ENCODE measurements at places on chromosomes 7 and 10. TPM values are rescaled to one million over a fixed set of nuclear protein-coding genes. Genes with fewer than 3 reads are reported as not detected.

The ANLN gene
- 1.4 TPM for polyA plus RNA-seq

The NKX1-2 gene
- not detected for polyA plus RNA-seq

The ATAD1 gene
- 30.7 TPM for polyA plus RNA-seq

The KCP gene
- 0.42 TPM for polyA plus RNA-seq

The TBC1D12 gene
- 8.6 TPM for polyA plus RNA-seq

The CCL26 gene
- 1.1 TPM for polyA plus RNA-seq

DNA sequence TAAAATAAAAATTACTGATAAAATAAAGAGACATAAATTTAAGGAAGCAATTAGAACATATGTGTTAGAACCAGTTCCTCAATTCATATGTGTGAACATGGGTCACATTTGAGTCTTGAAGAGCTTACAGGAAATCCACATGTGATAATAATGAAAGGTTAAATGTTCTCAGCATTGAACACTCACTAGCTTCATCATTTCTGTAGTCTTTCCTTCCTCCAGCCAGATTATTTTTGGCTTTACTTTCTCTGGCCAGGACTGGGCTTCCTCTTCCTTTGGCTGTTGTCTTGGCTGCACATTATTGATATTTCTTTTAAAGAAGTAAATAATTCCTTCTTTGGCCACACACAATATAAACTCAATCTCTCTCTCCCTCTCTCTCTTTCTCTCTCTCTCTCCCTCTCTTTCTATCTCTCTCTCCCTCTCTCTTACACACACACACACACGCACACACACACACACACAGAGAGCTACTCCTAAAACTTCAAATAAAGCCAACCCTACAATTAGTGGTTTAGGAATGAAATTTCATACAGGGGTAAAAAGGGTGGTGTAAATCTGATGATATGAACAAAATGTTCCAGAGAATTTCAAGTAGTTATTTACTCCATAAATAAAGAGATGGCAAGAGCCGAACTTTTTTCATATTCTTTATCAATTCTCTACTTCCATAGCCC lies 171.2 kb downstream of the REEP3 start:
- no peak for DNase-seq

DNA sequence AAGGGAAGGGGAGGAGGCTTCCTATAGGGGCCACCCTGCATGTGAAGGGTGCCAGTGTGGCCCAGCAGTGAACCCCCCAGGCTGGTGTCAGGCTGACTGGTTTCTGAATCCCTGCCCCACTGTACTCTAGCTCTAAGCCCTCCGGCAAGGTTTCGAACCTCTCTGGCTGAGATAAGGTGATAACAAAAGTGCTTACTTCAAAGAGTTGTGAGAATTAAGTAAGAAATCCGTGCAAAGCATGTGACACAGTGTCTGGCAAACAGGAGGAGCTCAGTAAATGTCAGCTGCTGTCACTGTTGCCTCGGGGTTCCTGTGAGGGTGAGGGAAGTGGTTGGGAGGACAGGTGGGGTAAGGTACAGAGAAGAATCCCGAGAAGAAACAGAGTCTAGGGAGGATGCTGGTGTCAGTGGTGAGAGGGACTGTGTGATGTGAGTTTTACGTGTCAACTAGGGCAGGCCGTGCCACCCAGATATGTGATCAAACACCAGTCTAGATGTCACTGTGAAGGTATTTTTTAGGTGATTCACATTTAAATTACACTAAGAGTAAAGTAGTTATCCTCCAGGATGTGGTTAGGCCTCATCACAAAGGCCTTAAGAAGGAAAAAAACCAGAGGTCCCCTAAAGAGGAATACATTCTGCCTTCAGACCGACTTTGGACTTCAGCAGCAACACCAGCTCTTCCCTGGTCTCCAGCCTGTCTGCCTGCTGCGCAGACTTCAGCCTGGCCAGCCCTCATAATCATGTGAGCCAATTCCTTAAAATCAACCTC lies 64.4 kb downstream of the BPGM start:
- DNase-seq = no peak

GRCh38 chr10:125010362-125010761 lies 68.4 kb downstream of the ZRANB1 start:
- no peak for DNase-seq

GRCh38 chr7:13563680-13564079 lies 425.8 kb downstream of the ETV1 start:
- no peak for DNase-seq

DNA sequence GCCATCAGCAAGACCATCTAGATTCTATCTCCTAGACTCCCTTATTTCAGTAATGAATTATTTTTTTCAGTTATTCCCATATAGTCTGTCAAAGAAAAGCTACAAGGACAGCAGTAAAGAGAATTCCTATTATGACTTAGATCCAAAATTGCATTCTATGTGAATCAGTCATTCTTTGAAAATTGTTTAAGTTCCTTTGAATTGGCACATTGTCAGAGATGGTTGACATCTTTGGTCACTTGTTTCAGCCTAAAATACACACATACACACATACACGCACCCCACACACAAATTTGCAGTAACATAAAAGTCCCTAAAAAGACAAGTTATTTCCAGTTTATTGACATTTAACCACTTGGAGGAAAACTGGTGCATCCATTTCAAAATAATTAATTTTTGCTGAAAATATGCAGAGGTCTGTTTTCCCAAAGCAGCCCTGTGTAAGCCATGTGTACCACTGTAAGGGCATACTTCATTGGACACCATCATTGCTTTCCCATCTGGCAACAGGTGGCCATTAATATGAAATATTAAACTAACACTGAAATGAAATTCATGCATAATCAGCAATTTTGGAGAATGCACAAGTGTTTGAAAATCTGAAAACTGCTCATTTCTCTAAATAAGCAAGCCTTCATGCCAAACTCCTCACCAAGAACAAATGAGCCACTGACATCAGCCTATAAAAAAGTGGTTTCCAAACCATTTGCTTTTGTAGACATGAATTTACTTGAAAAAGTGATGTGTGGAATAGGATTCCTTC lies 121.7 kb upstream of the COL1A2 start:
- no peak for DNase-seq

DNA sequence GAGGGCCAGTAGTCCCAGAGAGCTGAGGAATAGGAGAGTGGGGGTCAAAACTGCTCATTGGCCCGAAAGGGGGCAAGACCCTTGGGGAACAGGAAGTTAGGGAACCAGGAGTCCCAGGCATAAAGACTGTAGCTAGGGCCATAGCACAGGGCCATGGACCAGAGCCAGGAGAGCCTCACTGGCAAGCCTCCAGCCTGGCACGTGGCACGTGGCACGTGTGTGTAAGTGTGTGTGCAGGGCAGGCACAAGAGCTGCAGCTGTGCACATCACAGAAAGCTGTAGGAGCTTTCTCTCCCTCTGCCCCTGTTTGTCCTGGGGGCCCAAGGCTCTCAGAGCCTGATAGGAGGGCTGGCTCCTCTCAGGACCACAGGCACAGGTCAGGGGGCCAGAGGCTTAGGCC lies 47.8 kb upstream of the SLF2 start:
- DNase-seq = no peak

DNA sequence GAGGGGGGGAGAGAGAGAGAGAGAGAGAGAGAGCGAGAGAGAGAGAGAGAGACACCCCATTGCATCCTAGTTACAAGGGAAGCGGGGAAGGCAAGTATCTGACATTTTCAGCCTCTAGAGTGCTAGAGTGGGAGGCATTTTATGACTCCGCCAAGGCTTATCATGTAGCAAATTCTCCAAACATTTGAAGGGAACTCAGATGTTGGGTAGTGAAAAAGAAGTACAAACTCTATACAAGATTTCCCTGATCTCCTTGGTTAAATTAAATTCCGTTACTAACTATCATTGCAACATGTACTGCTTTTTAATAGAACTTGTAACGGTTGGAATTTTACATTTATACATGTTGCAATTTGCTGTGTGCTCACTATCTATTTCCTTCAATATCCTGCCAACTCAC lies 83.4 kb upstream of the FAM3C start:
- no peak for DNase-seq

DNA sequence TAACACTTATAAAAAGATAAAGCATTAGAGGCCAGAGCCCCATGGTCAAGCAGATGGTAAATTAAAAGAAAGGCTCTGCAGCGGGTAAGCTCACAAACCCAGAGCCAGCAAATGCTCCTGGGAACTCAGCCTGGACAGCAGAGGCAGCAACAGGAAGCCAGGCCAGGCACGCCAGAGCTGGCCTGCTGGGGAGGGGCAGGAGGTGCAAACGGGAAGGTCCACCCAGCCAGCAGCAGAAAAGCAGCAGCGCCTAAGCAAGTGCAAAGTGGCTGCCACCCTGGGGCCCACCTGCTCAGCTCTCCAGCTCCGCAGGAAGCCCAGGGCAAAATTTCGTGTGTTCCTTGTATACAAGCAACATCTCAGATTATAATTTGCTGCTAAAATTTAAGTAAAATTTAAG lies 82.7 kb upstream of the GPR22 start:
- no peak for DNase-seq

- DNase-seq = peak; percentile 50
Measured at GRCh38 chr7:91556956-91557650, 292.9 kb downstream of the FZD1 start.

- DNase-seq = no peak
Measured at GRCh38 chr10:125153703-125154490, 6.5 kb downstream of the CTBP2 start.

GRCh38 chr7:66267249-66267648 lies 62.1 kb downstream of the TPST1 start:
- peak; percentile 26 for DNase-seq

DNA sequence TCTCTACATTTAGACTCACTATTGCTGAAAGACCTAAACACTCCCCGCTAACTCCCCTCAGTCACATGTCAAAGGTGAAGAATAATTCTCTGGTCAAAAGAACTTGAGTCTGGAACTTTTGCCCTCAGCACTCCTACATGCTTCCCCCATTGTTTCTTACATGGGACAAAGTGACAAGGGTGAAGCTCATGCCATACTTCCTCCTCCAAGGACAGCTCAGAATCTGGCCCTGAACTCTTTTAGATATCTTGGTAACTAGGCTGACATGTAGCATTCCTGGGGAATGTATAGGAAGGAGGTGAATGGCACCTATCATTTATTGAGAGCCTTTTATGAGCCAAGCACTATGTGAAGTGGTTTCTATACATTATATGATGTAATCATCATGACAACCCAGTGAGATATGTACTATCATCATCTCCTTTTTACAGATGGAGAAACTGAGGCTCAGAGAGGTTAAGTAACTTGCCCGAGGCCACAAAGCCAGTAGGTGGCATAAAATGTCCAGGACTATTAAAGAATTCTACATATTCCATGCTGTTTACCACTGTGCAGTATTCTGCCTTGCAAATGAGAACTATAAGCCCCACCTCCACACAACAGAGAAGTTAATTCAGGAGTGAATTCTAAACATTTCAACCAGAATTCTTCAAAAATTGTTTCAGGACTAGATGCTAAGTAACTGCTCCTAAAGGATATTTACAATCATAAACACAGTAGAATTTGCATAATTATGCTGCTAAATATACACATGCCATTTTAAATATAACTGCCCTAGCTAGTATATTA lies 246.6 kb downstream of the ARHGAP21 start:
- DNase-seq = no peak

DNA sequence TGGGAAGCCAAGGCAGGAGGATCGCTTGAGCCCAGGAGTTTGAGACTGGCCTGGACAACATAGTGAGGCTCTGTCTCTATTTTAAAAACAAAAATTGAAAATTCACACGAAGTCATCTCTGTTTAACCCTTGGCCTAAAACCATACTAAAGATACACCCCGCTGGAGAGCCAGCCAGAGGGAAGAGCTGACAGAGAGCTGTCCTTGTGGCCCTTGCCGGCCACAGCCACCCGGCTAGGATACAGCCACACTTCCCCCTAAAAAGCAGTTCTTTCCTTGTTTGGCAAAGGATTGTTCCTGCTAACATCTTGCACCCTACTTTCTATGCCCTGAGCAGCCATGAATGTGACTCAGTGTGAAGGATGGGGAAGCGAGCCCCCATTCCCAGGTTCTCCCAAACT lies 49.6 kb downstream of the SH3PXD2A start:
- DNase-seq = no peak

- no peak for DNase-seq
Measured at GRCh38 chr7:157723205-157723604, 386.4 kb downstream of the DNAJB6 start.

GRCh38 chr10:61397175-61397986 lies 55.8 kb downstream of the TMEM26 start:
- no peak for DNase-seq

DNA sequence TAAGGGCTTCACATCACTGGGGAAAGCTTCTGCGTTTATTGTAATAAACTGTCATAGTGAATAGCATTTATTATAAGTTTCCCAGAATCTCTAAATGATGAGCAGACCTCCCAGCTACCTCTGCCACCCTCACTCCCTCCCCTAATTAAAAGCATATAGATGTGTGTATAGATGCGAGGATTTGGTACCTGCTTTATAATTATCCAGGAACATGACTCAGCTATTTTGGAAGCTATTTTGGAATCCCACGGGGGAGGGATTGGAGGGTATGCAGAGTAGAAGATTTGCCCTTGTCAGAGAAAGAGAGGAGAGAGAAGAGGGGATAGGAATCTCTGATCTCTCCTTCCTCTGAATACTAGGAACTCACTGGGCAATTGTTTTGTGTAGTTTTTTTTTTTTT lies 455.3 kb downstream of the ADRA2A start:
- no peak for DNase-seq

- DNase-seq = no peak
Measured at GRCh38 chr7:96023387-96023786, 251.0 kb downstream of the DYNC1I1 start.

DNA sequence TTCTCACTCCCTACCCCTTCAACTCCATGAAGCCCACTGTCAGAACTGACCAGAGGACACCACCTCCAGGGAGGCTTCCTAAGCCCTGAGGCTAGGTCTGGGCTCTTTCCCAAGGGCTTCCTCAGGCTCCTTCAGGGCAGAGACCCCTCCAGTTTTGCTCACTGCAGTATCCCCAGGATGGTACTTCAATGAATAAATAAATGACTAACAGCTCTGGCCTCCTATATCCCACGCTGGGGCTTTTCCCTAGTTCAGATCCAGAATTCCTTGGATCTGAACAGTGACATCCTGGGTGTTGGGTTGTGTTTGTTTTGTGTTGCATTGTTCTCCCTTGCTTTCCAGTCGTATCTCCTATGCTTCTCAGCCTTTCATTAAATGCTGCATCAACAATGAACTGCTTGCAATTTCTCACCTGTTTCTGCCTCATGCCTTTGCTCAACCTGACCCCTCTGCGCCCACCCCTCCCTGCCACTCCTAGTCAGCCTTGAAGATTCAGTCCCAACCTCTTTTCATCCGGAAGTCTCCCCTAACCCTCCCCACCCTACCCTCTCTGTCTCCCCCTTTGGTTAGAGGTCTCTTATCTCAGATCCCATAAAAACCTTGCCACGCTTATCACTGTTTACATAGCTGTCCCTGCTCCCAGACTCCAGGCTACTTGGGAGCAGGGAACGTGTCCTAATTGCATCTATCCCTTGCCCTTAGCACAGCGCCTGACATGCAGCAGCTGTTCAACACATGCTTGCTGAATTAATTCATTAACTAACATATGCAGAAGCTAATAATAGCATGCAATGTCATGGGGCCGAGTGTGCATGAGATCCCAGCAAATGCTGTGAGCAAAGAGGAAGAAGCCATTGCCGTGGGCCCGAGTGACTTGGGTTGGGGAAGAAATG lies 41.7 kb downstream of the PPP1R3C start:
- peak; percentile 63 for DNase-seq

GRCh38 chr7:3673524-3673923 lies 372.5 kb downstream of the SDK1 start:
- DNase-seq = no peak

GRCh38 chr7:70596598-70596913 lies 535.4 kb upstream of the GALNT17 start:
- no peak for DNase-seq

- DNase-seq = no peak
Measured at GRCh38 chr7:45087301-45088145, 1.2 kb downstream of the NACAD start.

- no peak for DNase-seq
Measured at GRCh38 chr7:63012633-63013183, 985.9 kb upstream of the ZNF722 start.

GRCh38 chr10:60236869-60237524 lies 152.7 kb downstream of the ANK3 start:
- no peak for DNase-seq
